DND-41 (cell line): ENCODE measurements at places on chromosomes 2 and 18.

GRCh38 chr2:71846669-71847291 is 300.9 kb downstream of the CYP26B1 start:
- no peak for DNase-seq

DNA sequence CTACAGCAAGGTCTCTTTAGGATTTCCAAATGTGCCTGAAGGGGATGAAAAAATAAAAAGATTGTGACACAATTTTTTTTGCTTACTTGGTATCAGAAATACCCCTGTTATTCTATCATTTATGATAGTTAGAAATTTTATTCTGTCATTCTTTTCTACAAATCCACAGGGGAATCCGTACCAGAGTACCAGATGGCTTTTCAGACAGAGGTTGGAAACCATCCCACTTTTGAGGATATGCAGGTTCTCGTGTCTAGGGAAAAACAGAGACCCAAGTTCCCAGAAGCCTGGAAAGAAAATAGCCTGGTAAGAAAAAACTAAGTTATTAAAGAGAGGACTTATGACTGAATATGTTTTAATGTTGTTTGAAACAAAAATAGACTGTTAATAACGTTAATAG is 92.6 kb upstream of the FAM117B start:
- no peak for DNase-seq

- no peak for DNase-seq
Observed at GRCh38 chr18:36307513-36307912, 10.0 kb downstream of the FHOD3 start.

- no peak for DNase-seq
Observed at GRCh38 chr2:160364364-160364763, 129.2 kb downstream of the RBMS1 start.

DNA sequence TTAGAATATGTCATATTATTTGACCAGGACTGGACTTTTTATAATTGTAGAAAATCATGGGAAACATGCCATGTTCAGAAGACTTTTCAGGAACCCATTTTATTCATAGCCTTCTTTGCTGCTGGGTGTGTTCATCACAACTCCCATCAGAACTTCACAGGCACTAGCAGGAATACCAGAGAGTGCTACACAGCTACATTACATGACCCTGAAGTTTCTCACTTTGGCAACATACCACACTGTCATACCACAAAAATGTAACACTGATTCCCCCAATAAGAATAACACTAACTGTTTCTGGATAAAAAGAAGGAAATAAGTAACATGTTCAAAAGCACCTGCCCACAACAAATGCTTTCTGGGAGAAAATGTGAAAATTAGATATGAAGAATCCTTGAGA is 405.4 kb downstream of the CDH2 start:
- DNase-seq = no peak

DNA sequence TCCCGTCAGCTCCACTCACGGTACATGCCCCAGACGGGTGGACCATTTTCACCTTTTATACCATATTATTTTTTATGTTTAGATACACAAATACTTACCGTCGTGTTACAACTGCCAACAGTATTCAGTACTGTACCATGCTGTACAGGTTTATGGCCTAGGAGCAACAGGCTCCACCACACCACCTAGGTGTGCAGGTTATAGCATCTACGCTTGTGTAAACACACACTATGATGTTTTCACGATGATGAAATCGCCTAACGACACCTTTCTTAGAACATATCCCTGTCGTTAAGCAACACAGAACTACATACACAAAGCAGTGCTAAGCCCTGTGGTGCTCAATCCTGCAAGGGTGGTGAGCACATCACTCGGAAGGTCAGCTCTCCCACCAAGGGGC is 24.5 kb downstream of the NDUFA10 start:
- no peak for DNase-seq

GRCh38 chr2:162242586-162243280 is 512 bp downstream of the FAP start:
- DNase-seq = no peak

DNA sequence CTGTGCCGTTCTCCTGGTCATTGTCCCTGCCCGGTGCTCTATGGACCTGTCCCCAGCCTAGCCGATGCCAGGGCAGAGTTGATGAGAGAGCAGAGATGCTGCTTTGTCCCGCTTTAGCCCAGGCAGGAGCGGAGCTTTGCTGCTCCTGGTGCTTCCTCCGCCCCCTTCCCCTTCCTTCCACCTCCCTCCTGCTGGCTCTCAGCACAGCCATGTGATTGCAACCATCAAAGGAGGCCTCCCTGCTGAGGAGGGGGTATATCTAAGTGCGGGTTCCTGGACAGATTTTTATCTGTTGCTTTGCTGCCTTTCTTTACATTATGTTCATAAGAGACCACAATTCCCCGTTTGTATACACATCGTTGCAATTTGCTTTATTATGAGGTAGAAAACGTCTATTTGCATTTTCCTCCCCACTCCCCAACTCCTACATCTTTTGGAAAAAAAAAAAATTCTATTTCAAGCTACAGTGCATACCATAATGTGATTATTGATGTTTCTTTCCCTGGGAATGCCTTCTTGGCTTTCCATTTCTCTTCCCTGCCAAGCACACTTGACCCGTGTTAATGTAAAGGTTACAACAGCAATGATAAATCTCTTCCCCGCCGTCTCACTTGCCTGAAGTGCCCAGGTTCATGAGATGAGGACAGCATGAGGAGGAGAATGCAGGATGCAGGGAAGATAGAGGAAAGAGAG is 25.4 kb downstream of the ALPK2 start:
- peak; percentile 68 for DNase-seq

GRCh38 chr2:206853915-206854314 is 85.4 kb upstream of the CPO start:
- DNase-seq = no peak

DNA sequence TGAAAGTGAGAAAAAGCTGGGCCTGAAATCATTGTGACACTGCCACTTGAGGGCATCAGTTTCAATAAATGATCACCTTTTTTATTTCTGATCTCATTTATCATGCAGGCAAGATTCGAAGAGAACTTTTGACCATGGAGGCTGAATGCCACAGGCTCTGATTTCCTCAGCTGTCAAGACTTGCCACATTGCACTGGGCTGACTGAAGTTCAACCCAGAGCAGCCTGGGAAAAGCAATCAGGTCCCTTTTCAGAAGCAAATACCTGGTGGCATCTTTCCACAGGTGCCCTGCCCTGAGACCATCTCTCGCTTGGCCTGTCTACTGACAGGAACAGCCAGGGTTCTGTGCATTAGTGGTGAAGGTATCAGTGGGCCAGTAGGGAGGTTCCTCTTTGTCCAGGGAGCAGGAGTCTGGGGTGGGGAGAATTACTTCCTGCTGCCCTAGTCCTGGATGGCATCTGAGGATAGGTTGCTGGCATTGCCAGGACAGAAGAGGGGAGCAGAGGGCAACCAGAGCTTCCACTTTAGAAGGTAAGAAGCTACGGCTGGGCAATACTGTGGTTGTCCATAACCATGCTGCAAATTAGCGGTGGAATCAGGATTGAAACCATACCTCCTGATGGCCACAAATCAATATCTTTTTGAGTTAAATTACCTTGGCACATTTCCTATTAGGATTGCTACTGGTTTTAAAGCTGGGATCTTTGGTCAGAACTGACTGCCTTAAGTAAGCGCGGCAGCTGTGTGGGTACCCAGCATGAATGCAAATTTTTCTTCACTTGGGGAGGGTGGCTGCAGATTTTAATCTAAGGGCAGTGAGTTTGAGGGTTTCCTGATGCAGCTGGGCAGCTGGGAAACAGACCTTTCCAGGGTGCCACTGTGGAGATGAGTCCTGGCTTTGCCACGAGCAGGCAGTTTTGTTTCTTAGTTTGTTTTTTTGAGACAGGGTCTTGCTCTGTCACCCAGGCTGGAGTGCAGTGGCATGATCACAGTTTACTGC is 394.5 kb downstream of the ALK start:
- no peak for DNase-seq

DNA sequence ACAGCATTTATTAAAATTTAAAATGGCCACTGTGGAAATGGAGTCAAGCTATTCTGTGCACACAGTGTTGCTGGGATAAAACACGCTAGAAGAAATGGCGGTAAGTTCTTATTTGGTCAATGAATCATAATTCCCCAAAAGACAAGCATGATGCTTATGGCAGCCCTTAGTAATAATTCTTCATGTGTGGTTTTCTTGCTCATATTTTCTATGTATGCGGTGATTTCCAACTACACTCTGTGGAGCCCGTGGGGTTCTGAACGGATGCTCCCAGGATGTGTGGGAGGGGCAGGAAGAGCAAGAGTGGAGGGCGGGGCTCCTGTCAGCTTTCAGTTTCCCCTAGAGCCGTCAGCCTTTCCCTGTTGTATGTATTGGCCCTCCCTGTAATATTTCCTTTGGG is 91.7 kb upstream of the RMDN2 start:
- no peak for DNase-seq
